ENCODE measurements at places on chromosomes 1 and 21. TPM values are rescaled to one million over a fixed set of nuclear protein-coding genes. Genes with fewer than 3 reads are reported as not detected.

GRCh38 chr1:42703888-42704464 lies 21.8 kb downstream of the YBX1 start:
- no peaks in the 10 kb centered on the region for H3K27me3 ChIP-seq
- H3K36me3 ChIP-seq: peaks cover 93% of the 10 kb centered on the region
- no peak for DNase-seq
- no peak overlapping the region for H3K27ac ChIP-seq
- no peak overlapping the region for H3K4me3 ChIP-seq

DNA sequence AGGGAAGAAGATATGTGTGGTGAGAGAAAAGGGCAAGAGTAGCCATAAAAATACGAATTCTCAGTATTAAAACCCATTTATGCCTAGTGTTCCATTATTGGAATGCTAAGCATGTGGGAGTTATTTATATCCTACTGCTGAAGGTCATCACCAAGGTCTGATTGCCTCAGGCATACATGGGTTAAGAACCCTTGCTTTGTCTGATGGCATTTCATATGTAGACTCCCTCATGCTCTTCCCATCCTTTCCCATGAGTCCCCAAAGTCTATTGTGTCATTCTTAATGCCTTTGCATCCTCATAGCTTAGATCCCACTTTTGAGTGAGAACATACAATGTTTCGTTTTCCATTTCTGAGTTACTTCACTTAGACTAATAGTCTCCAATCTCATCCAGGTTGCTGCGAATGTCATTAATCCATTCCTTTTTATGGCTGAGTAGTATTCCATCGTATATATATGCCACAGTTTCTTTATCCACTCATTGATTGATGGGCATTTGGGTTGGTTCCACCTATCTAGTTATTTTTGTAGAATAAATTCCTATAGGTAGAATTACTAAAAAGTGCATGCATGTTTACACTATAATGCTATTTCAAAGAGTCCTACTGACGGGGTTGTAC lies 172.5 kb downstream of the DYRK1A start:
- no peaks in the 10 kb centered on the region for H3K4me1 ChIP-seq
- H3K27ac ChIP-seq: no peak overlapping the region
- no peak for DNase-seq
- H3K4me3 ChIP-seq: no peak overlapping the region

DNA sequence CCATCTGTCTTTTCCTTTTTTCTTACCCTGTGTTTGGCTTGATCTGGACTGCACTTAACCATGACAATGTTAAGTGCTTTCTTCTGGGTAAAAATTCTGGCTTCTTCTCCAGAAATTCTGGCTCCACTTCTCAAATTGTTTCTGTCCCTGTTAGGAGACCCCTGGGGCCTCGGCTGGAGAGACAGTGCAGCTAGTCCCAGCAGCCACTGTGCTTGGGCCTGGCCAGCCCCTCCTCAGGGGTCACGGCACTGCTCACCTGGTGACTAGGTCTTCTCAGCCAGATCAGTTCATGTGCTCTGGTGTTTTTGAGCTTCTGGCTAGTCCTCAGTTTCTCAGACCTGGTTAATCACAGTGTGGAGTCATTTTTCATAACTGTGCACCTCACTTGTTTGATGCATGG lies 72.4 kb downstream of the ADARB1 start:
- H3K4me3 ChIP-seq: no peak overlapping the region
- no peak overlapping the region for H3K27ac ChIP-seq
- peaks cover 55% of the 10 kb centered on the region for H3K36me3 ChIP-seq
- no peaks in the 10 kb centered on the region for H3K27me3 ChIP-seq

DNA sequence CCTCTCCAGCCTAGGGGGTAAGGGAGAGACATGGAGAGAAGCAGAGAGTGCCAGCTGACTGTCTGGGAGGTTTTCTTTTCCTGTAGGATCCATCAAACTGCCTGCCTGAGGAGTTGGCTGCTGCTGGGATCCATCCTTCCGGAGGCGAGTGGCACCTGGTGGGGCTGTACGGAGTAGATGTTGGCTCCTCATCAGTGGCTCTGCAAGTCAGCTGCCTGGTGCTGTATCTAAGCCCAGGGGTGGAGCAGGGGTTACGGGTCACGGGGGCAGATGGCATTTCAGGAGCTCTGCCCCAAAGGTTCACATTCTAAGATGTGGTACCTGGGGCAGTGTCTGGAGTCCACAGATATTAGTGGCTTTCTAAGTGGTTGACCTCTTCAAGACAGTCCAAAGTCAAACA lies 128.0 kb downstream of the ACTL8 start:
- H3K27ac ChIP-seq: no peak overlapping the region
- H3K36me3 ChIP-seq: no peaks in the 10 kb centered on the region
- H3K4me3 ChIP-seq: no peak overlapping the region
- DNase-seq: no peak
- H3K4me1 ChIP-seq: no peaks in the 10 kb centered on the region

GRCh38 chr1:85321237-85321964 lies 45.0 kb upstream of the BCL10 start:
- H3K27ac ChIP-seq: no peak overlapping the region
- H3K4me3 ChIP-seq: no peak overlapping the region
- DNase-seq: no peak

GRCh38 chr21:33554982-33555344 lies 12.1 kb downstream of the SON start:
- no peaks in the 10 kb centered on the region for H3K27me3 ChIP-seq
- no peak overlapping the region for H3K27ac ChIP-seq
- peaks cover 19% of the 10 kb centered on the region for H3K4me1 ChIP-seq
- DNase-seq: no peak
- peaks cover 89% of the 10 kb centered on the region for H3K36me3 ChIP-seq

The AKNAD1 gene
- total RNA-seq: not detected

DNA sequence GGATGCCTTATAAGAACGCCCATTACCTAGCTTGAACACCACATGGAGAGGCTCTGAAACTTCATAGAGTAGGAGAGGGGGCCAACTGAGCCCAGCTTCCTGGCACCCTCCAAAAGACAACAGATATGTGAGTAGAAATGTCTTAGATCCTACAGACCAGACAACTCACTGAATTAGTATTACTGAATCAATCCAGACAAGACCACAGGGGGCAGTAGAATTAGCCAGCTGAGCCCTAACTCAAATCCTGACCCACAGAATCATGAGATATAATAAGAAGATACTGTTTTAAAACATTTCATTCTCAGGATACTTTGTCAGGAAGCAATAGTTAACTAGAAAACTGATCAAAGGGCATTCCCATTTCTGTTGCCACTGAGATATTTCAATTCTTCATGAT lies 45.8 kb upstream of the C1orf21 start:
- no peak for DNase-seq
- no peaks in the 10 kb centered on the region for H3K27me3 ChIP-seq
- H3K27ac ChIP-seq: no peak overlapping the region
- no peaks in the 10 kb centered on the region for H3K36me3 ChIP-seq

The LHX8 gene
- not detected for total RNA-seq

- H3K36me3 ChIP-seq: no peaks in the 10 kb centered on the region
- H3K27ac ChIP-seq: no peak within 1 kb of the TSS
- no peaks in the 10 kb centered on the region for H3K27me3 ChIP-seq
- DNase-seq: no peak
Measured at GRCh38 chr1:248303324-248303723, at the start of gene OR2T12. Gene OR2T12, minus strand, starts transcription at chr1:248303424. Its CDS starts 7,846 bp downstream, at chr1:248295578.

GRCh38 chr1:44673675-44674112 lies 587 bp downstream of the TMEM53 start:
- peaks cover 5% of the 10 kb centered on the region for H3K36me3 ChIP-seq
- no peak for DNase-seq

- peaks cover 44% of the 10 kb centered on the region for H3K36me3 ChIP-seq
- no peaks in the 10 kb centered on the region for H3K27me3 ChIP-seq
- peak; percentile 20 for DNase-seq
- H3K27ac ChIP-seq: peak overlapping the region; percentile 82
- peak overlapping the region; percentile 37 for H3K4me3 ChIP-seq
Measured at GRCh38 chr1:221708987-221709386, 32.9 kb downstream of the DUSP10 start.

GRCh38 chr1:228465141-228465540 lies 22.0 kb upstream of the RNF187 start:
- H3K27ac ChIP-seq: no peak overlapping the region
- H3K27me3 ChIP-seq: peaks cover 76% of the 10 kb centered on the region
- H3K4me3 ChIP-seq: peak overlapping the region; percentile 75
- no peak for DNase-seq
- H3K36me3 ChIP-seq: no peaks in the 10 kb centered on the region
- peaks cover 24% of the 10 kb centered on the region for H3K4me1 ChIP-seq

GRCh38 chr1:196372896-196373536 lies 235.2 kb downstream of the KCNT2 start:
- H3K27ac ChIP-seq: no peak overlapping the region
- no peaks in the 10 kb centered on the region for H3K27me3 ChIP-seq
- DNase-seq: no peak
- H3K36me3 ChIP-seq: no peaks in the 10 kb centered on the region
- H3K4me1 ChIP-seq: no peaks in the 10 kb centered on the region
- H3K4me3 ChIP-seq: no peak overlapping the region

The SELENBP1 gene
- total RNA-seq: not detected

- H3K27me3 ChIP-seq: peaks cover 11% of the 10 kb centered on the region
- no peaks in the 10 kb centered on the region for H3K36me3 ChIP-seq
- H3K4me3 ChIP-seq: no peak overlapping the region
Measured at GRCh38 chr1:201088901-201089525, 23.2 kb downstream of the CACNA1S start.

The REG4 gene
- total RNA-seq: not detected

The FAAH gene
- 5.1 TPM for total RNA-seq

DNA sequence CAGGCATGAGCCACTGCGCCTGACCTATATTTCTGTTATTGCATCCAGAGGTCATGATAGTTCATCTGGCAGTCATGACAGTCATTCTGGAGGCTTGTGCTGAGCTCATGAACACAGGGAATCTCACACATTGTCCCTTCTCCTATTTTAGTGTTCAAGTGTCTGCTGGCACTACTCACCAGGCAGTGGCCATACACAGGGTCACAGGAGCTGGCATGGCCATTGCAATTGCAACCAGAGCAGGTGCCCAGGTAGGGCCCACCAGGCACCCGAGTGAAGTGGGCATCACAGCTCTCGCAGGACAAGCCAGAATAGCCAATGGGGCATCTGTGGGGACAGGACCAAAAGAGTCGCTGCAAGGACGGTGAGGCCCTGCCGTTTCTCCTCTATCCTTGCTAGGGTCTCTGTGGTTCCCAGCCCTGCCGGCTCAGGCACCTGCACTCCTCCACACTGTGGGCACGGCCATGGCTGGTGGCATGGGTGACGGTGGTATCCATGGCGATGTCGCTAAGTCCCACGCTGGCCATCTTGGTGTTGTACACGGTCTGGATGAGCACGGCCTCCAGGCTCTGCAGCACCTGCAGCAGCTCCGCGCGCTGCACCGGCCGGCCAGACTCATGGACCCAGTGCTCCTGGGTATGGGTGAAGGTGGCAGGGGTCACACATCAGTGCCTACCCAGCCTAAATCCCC lies 57.0 kb downstream of the HSPG2 start:
- H3K4me1 ChIP-seq: no peaks in the 10 kb centered on the region
- no peak overlapping the region for H3K27ac ChIP-seq
- H3K4me3 ChIP-seq: no peak overlapping the region
- H3K36me3 ChIP-seq: no peaks in the 10 kb centered on the region
- no peaks in the 10 kb centered on the region for H3K27me3 ChIP-seq

The PCNT gene
- 39.7 TPM for total RNA-seq

The KCNA10 gene
- total RNA-seq: not detected

DNA sequence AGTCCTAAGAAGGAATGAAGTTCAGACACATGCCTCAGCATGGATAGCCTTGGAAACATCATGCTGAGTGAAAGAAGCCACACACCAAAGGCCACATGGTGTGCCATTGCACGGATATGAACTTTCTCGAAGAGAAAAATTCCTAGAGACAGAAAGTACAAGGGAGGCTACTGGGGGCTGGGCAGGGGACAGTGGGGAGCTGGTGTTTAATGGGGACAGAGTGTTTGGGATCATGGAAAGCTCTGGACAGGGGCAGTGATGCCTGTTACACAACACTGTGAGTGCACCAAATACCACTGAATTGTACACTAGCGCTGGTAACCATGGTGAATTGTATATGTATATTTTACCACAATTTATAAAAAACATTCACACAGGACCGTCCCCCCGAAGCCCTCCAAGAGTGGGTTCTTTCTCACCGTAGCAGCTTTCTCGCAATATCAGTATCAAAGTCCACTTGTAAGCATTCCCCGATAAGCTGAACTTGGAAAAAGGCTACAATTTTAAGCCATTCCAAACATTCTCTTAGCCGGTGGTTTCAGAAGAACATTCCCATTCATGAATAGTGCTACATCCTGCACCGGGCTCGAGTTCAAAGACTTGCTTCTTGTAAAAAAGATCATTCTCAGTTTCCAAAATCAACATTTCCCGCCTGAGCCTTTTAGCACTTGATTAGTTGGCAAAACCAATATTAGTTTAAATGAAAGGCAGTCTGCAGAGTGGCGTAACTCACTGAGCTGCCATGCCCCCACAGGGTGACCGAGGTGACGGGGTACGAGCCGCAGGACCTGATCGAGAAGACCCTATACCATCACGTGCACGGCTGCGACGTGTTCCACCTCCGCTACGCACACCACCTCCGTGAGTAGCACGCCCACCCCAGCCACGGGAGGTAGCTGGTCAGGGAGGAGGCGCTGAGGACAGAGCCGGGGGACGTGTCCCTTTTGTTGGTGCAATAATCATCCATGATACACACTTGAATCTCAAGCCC lies 31.7 kb downstream of the SIM2 start:
- H3K27ac ChIP-seq: no peak overlapping the region
- no peak overlapping the region for H3K4me3 ChIP-seq
- no peaks in the 10 kb centered on the region for H3K4me1 ChIP-seq

DNA sequence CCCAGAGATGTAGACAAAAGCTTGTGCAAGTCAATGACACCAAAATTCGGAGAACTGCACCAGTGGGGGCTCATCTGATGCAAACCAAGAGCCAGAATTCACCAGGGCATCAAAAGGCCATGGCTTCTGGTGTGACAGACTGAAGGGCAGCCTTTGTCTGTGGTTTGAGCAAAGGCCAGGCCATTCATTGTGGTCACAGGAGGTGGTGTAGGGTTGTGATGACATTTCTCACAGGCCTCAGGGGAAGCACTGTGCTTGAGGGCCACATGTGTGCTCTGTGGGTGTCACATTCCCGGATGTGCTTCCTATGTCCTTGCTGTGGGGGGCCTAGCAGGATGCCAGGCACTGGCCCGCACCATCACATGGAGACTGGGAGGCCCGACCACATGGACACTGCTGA lies 22.5 kb upstream of the KCNE1 start:
- H3K4me3 ChIP-seq: no peak overlapping the region
- DNase-seq: no peak
- H3K36me3 ChIP-seq: no peaks in the 10 kb centered on the region
- H3K4me1 ChIP-seq: no peaks in the 10 kb centered on the region
- H3K27ac ChIP-seq: no peak overlapping the region

DNA sequence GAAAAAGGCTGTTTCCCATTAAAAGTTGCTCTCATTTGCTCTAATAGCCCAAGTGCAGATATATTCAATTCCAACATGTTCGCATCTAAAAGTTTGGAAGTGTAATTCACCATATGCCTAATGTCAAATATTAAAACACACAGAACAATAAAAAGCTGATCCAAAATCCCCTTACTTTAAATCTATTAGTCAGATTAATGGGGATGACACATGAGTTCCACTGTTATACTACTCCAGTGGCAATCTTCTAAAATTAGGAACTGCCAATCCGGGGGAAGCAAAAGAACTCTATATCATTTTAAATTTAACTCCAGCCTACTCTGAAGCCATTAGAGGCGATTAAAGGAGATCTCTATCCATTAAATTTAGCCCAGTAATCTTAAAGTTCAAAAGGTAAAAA lies 317.1 kb downstream of the NTNG1 start:
- H3K4me1 ChIP-seq: peaks cover 50% of the 10 kb centered on the region
- H3K27me3 ChIP-seq: no peaks in the 10 kb centered on the region
- no peak overlapping the region for H3K27ac ChIP-seq

GRCh38 chr1:42322577-42322976 lies 12.5 kb downstream of the FOXJ3 start:
- no peak overlapping the region for H3K27ac ChIP-seq
- peaks cover 70% of the 10 kb centered on the region for H3K4me1 ChIP-seq
- H3K4me3 ChIP-seq: no peak overlapping the region
